ENCODE measurements at places on chromosomes 1 and 21.

GRCh38 chr1:115337633-115338456 lies at the start of gene NGF:
Gene NGF (minus strand): TSS chr1:115338249. CDS start chr1:115286795, 51,454 bp downstream.
- DNase-seq = peak; percentile 59

DNA sequence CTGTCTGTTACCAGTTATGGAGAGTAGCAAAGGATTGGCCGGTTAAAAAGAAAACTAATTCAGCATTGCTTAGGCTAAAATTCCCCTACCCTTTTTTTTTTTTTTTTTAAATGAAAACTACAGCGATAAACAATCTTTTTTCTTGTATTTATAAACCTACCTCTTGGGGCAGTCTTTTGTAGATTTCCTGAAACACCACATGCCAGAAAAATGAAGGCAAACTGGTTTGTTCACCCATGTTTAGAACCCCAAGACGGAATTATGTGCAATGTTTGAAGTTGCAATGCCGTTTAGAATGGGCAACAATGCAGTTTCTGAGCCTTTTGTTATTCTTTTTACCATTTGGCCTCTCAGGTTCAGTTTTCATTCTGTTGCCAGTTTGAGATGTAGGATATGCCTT lies 59.1 kb downstream of the PRDM2 start:
- DNase-seq = no peak

GRCh38 chr1:7346600-7347570 lies 424.2 kb upstream of the VAMP3 start:
- DNase-seq = no peak

- no peak for DNase-seq
These were observed 16.6 kb upstream of the GSTM4 start for GRCh38 chr1:109639063-109639840.

- no peak for DNase-seq
These were observed 3.8 kb upstream of the S100A2 start for GRCh38 chr1:153569465-153569864.

DNA sequence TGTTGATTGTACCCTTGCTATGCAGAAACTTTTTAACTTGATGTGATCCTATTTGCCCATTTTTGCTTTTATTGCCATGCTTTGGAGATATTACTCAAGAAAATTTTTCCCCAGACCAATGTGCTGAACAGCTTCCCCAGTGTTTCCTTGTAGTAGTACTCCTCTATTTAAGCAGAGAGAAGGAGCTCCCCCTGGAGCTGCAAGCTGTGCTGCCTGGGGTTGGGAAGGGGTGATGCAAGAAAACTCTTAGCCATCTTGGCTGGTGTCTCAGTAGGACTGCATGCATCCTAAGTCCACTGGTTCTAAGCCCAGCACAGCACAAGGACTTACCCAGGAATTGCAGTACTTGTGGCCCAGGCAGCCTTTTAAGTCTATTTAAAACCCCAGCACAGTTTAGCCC lies 121.6 kb downstream of the NTMT2 start:
- DNase-seq = no peak

GRCh38 chr1:177568622-177569021 lies 397.9 kb downstream of the BRINP2 start:
- no peak for DNase-seq

- DNase-seq = no peak
These were observed 74.6 kb downstream of the PIK3R3 start for GRCh38 chr1:46057781-46058180.

GRCh38 chr1:185478877-185479276 lies 161.8 kb upstream of the IVNS1ABP start:
- no peak for DNase-seq

DNA sequence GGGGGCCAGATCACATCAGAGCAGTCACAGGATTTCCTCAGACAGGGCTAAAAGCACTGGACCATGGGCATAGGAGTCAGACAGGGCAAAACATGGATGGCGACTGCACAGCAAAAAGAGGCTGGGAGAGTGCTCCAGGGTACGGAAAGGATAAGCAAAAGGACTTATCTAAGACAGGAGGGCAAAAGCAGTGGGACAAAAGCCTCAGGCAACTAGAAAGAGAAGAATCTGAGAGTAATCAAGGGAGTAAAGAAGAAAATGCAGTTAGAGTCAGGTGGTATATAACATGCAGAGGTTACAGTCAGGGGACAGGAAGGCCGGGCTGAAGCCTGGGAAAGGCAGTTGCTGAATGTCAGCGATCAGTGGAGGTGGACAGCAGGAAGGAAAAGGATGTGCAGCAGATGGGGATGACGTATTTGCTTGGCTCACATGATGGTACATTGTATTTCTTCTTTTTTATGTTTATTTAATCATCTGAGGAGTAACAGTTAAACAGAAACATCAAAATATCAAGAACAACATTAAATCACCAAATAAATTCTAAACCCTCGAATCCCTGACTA lies 63.1 kb upstream of the CNN3 start:
- DNase-seq = no peak

DNA sequence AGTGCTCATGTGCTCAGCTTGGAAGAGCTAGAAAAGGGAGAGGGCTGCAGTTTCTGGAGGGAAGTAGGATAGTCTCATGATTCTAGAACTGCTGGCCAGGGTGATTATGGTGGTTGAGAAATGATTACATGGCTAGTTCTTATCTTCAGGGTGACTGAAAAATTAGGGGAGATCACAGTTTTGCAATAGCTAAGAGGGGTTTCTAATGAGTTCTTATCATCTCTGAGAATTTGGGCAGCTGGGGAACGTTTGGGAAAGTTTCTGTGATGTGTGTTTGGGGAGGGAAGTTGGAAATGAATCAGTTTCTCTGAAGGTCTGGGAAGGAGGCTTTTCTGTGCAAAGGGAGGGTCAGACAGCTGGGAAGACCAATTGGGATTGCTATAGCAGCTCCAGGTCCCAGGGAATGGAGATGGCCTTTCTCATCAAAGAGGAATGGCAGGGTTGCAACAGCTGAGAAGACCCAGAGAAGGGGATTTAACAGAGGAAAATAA lies 7.6 kb upstream of the RHOU start:
- no peak for DNase-seq

GRCh38 chr1:207984831-207985572 lies 74.1 kb upstream of the CD34 start:
- no peak for DNase-seq

- no peak for DNase-seq
These were observed 5.1 kb downstream of the CR1L start for GRCh38 chr1:207649865-207650580.

DNA sequence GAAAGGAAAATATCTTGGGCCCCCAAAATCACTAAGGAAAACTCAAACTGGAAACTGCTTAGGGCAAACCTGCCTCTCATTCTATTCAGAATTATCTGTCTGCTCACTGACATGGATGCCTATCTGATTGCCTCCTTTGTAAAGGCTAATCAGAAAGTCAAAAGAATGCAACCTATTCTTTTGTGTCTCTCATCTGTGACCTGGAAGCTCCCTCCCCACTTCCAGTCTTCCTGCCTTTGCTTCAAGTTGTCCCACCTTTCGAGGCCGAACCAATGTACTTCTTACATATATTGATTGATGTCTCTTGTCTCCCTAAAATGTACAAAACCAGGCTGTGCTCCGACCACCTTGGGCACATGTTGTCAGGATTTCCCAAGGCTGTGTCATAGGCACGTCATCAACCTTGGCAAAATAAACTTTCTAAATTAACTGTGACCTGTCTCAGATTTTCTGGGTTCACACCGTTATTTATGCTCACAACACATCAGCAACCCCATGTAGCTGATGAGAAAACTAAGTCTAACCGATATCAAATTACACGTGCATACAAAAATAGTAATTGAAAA lies 302.3 kb upstream of the NRIP1 start:
- no peak for DNase-seq

- DNase-seq = peak; percentile 64
These were observed 28.5 kb upstream of the EPS8L3 start for GRCh38 chr1:109792056-109792831.

GRCh38 chr1:118210723-118211110 lies 25.7 kb upstream of the SPAG17 start:
- DNase-seq = no peak

GRCh38 chr1:90708826-90709225 lies 8.3 kb downstream of the BARHL2 start:
- no peak for DNase-seq

GRCh38 chr1:62076286-62076685 lies 118.4 kb upstream of the L1TD1 start:
- DNase-seq = no peak

DNA sequence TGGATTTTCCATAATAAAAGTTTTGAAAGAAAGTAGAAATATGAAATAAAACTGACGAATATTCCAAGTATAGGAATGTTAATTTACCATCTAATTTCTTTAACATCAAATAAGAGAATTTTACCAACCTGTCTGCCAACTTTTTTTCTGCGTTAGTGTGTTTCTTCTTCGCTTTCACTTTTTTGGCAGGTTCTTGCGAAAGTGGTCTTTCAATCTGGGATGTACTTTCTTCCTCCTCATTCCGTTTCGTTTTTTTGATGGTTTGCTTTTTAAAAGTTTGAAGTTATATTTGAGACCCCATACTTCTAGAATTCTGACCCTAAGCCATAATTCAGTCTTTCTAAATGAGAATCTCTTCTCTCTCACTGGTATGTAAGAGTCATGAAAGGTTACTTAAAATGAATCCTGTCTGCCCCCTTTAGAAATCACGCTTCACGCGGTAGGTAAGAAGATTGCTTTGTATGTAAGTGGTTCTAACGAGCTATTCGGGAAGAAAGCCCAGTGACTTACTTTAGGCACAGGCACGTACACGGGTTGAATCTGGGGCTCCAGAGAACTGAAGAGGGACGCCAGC lies 580 bp downstream of the RBM34 start:
- no peak for DNase-seq

- no peak for DNase-seq
These were observed 21.7 kb upstream of the LAMC2 start for GRCh38 chr1:183164340-183164739.

DNA sequence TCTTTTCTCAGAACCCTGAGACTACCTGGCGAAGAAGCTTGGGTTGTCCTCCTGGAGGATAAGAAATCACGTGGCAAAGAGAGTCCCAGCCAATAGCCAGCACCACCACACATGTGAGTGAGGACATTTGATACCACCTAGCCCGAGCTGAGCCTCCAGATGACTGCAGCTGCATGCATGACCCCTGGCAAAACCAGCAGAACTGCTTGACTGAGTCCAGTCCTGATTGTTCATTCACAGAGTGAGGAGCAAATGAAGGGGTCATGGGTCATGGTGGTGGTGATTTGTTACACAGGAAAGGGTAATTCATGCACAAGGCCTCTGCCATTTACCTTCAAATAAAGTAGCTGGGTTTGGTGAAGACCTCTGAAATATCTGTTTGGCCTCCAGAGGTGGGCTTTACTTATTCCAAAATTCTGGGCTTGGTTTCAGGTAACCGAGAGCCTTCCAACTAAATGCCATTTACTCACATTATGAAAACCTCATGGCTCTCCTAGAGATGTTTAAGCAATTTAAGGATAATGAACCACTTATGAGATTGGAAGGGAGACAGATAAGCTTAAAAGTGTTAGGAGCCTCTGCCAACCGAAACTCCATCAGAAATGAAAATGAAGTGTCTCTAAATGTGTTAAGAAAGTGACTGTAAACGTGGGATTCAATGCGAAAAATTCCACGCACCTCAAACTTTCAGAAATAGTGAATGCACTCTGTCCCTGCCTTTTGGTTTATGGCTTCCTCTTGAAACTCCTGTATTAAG lies 163.3 kb downstream of the SLC35F3 start:
- peak; percentile 51 for DNase-seq

DNA sequence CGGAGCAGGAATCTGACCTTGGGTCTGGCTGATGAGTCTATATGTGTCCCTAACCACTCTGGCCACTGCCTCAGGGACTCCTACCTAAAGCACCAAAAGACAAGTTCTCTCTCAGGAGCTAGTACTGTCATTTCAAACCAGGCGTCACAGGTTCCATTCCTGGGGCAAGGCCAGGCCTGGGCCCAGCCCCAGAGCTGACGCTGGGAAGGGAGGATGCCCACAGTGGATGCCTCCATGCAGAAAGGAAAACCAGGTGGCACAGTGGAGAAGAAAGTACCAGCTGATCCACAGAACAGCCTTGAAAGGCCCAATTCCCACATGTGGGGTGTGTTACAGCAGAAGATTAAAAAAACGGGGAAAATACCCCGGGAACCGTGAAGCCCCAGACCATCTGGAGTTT lies 77.4 kb downstream of the DMRTB1 start:
- DNase-seq = no peak

GRCh38 chr21:32523463-32523862 lies 61.9 kb downstream of the TCP10L start:
- no peak for DNase-seq

GRCh38 chr1:24990779-24991641 lies 60.9 kb upstream of the RUNX3 start:
- DNase-seq = peak; percentile 33

- no peak for DNase-seq
These were observed 33.6 kb downstream of the CD55 start for GRCh38 chr1:207355060-207355459.

DNA sequence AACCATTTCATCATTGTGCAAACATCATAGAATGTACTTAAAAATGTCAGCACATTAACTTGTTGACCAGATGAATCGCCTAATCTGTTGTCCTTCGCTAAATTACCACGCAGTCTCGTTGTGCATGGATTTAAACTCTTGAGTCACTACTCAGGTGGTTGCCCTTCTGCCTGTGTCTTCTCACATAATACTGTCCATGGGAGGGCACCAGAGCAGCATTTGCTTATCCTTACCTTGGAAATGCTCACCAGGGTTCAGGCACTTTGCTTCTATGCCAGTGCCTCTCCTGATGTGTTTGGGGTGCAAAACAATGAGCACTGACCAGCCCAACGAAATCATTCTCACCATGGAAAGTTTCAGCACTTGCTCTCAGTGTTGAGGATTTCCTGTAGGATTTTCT lies 559.9 kb downstream of the RWDD3 start:
- peak; percentile 2 for DNase-seq

- DNase-seq = peak; percentile 69
These were observed 15.9 kb downstream of the RNU5D-1 start for GRCh38 chr1:44714944-44715571.

- DNase-seq = no peak
These were observed 52.8 kb upstream of the TBX15 start for GRCh38 chr1:119040906-119041305.

- no peak for DNase-seq
These were observed 520.7 kb upstream of the CAMK1G start for GRCh38 chr1:209062863-209063262.

- no peak for DNase-seq
These were observed 300.3 kb downstream of the GRIK1 start for GRCh38 chr21:29639366-29640079.

Measured in nephron progenitor cell (in vitro differentiated cells).